Cortex of kidney (tissue), 1 donor: ENCODE measurements at places on chromosomes 4 and X.

- no peak for DNase-seq
These were observed 468.3 kb upstream of the BOD1L1 start for GRCh38 chr4:14095831-14096230.

GRCh38 chrX:66919280-66919832 is 280.5 kb upstream of the EDA2R start:
- no peak for DNase-seq

- DNase-seq, result no peak
These were observed 33.6 kb upstream of the TADA2B start for GRCh38 chr4:7009564-7009963.

GRCh38 chr4:4854649-4855295 is 4.7 kb upstream of the MSX1 start:
- DNase-seq, result no peak

GRCh38 chrX:37796805-37797204 is 16.9 kb downstream of the CYBB start:
- no peak for DNase-seq

DNA sequence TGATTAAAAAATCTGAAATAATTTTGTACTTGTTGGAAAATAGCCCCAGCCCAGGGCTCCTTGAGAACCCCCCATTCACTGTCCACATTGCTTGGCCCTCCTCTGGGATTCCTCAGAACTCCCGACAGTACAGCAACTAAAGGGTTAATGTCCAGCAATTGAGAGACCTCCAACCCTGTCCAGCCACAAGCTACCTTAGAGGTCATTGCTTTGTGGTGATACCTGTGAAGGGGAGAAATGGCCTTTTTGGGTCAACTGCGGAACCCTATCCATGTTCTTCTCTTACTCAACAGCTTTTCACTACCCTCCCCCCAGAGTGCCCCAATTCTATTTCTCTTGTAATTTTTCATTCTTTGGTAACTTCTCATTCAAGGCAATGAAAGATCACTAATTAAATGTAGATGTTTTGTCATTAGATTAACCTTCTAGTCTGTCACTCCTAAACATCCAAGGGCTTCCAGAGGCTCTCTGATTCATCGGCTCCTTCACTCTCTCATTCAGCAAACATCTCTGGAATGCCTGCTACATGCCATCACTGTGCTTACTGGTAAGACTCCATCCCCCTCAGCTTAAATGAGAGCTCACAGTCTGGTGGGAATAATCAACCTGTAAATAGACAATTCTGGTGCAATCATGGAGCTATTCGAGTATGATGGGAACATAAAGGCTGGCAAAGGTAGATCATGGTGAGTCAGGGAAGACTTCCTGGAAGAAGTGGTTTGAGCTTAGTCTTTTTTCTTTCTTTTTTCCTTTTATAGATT is 241.4 kb upstream of the PGRMC2 start:
- DNase-seq, result no peak

- DNase-seq, result no peak
These were observed 32.9 kb upstream of the HGFAC start for GRCh38 chr4:3408793-3409330.

- no peak for DNase-seq
These were observed 6.6 kb upstream of the APLN start for GRCh38 chrX:129661369-129661768.

GRCh38 chr4:154231806-154232478 is 259.7 kb downstream of the DCHS2 start:
- DNase-seq, result no peak

DNA sequence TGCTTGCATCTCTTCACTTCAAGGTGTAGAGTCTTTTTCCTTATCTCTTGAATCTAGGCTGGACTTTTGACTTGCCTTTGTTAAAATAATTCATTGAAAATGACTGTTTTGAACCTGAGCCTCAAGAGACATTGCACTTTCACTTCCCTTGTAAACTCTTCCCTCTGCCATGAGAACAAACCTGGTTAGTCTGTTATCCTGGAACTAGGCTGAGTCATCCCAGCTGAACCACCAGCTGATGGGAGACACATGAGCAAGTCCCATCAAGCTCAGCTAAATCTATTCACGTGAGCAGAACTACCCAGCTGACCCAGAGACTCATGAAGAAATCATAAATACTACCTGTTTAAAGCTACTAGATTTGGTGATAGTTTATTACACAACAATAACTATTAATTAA is 202.3 kb upstream of the CENPE start:
- DNase-seq, result no peak

DNA sequence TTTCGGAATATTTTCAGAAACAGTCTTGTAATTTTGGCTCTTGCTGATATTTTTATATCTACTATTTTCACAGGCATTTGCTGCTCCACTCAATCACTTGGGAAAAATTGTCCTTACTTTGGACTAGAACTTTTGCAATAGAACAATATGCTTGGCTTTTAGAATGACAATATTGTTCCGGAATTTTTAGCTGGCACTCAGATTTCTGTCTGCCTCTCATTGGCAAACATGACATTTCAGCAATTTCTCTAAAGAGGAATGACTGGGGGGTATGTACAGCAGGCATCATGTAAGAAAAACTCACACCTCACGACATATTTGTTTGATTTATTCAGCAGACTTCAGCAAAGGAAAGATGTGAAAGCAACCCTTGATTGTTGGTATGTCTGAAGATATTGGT is 243.6 kb upstream of the GPRIN3 start:
- no peak for DNase-seq

DNA sequence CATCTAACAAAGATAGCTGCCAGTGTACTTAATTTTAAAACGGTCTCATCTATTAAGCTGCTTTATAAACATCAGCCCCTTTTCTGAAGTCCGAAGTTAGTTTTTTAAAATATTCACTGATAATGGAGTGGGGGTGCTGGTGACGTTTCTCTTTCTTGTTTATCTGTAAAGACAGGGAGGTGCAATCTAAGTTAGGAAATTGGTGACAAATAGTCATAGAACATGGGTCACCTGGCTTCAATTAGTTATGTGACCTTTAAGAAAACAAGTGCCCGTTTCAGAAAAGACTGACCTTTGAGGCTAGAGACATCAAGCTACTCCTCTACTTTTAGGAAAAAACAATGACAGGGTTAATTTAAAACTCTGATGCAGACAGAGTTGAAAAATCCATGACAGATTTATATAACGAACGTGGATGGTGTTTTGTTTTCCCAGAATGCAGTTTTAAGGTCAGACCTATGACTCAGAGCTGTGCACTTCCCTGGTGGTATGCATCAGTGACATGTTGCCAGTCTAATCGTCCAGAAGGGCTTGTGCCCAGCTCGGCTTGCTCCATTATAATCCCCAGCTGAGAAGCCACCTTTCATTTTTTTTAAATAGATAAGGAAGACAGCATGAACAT is 38.2 kb downstream of the FHL1 start:
- no peak for DNase-seq

DNA sequence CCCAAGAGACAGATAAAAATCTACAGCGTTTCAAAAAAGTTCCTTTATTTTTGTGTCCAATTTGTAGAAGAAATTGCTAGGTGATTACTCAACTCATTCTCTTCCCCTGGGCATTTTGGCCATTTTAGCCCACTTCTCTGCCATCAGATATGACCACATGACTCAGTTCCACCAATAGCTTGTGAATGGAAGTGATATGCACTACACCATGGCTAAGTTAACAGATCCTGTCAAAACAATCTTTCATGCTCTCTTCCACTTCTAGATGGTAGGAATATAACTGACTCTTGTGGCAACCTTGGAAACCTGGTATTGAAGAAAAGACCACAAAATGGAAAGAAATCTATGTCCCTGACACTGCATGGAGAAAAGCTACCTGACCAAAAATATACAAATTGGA is 26.2 kb upstream of the FREM3 start:
- no peak for DNase-seq

DNA sequence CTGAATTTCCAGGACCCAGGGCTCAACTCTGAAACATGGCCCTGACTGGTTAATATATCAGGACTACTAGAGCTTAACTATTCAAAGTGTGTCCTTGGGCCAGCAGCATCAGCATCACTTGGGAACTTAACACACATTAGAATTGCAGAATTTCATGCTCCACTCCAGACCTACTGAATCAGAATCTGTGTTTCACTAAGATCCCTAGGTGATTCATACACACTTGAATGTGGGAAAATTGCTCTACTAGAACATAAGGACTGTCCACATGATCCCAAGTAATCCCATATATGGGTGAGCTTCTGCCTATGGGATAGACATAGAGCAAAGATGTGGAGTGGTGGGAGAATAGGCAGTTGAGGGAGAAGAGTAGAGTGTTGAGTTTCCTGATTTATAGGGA is 192.5 kb upstream of the CLNK start:
- no peak for DNase-seq

- no peak for DNase-seq
These were observed 301.9 kb downstream of the BMPR1B start for GRCh38 chr4:95059663-95060062.

DNA sequence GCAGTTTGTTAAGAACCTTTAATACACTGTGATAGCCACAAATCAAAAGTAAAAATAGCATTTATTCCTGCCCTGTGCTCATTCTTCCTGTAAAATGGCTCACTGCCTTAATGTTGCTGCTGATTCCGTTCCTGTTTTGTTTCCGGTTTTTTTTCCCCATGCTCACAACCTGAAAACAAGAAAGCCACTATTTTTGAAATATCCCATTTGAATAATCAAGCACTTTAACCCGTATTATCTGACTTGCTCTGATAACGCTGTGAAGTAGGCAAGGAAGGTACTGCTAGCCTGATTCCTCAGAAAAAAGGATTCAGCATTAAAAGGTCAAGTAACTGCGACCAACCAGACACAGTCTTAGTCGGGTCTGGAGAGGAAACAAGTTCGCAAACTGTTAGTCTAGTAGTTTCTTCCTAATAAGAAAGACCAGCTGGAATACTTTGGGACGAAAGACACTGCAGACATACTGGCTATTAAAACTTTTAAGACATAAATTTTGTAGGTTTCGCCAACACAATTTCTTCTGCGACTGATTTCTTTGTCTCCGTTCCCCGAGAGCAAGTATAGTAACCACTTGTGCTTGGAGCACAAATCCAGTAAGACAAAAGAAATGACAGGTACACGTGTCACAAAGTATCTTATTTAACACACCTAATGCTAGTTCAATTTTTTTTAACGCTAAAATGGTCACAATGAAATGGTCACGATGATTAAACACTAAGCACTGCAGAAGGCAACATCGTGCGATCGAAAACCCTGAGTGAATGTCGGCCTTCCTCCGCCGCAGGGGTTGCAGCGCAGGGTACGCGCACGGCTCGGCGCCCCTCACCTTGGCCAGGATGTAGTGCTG is 802 bp downstream of the COX18 start:
- no peak for DNase-seq

DNA sequence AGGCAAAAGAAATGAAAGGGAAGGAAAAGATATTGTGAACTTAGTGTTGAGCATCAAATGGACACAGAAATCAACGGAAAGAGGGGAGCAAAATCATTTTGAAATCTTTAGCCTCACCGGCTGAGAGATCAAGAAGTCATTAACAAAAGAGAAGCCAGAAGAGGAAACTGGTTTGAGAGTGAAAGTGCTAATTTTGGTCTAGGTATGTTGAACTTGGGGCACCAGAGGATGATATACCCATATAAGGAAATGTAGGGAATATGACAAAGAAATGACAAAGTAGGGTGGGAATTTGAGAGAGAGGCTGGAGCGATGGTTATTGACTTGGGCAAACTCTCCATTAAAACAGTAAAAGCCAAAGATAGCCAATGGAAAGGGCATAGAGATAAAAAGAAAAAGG is 183.4 kb upstream of the ATOH1 start:
- DNase-seq, result no peak

DNA sequence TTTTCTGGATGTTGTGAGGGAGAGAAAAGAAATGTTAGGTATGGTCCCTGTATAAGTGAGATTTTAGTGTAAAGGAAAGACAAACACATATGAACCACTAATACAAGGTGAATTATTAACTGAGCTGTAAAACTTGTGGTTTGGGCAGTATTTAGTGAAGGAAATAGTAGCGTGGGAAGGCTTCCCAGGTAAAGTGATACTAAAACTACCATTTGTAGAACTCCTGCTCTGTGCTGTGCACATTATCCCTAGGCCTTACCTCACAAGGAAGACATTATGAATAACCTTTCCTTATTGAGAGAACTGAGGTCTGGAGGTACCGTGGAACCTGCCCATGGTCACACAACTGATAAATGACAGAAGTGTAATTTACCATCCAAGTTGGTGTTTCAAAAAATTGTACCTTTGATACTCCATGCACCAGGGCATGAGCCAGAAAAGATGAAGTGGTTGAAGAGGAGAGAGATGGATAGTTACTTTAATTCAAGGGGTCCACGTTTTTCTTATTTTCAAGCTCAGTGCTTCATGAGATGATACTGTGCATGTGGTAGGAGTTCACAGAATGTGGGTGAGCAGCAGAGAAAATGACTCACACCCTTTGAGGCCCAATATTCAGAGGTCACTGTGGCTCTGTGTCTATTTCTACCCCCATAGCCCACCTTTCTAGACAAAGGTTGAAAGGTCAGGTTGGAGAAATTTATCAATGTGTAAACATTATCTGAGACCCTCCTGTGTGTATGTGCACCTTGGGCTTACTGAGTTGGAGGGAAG is 2.6 kb upstream of the VSIG4 start:
- no peak for DNase-seq
